ENCODE measurements at places on chromosomes 4 and X.

- DNase-seq: peak; percentile 51
These were observed at the start of gene GRID2 for GRCh38 chr4:92303621-92304027. GRID2 (plus strand) TSS chr4:92303966.

GRCh38 chr4:10784621-10785020 lies 100.1 kb upstream of the CLNK start:
- no peak for DNase-seq

DNA sequence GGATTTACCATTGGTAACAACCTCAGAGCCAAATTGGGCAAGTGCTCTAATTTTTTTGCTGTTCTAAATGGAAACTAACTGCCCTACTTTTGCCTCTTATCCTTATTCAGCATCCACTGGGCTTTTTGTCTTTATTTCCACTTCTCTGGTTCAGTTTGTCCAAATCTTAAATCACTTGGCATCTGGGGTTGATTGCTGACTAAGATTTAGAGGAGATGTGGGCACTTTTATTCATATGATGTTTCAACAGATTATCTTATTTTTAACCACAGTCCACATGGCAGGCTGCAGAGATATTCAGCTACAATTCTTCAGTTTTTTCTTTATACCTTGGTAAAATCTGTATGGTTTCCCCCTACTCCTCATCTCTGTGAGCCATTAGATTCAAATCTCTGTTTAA lies 1161.4 kb upstream of the PCDH7 start:
- no peak for DNase-seq

GRCh38 chr4:42398171-42398870 lies 1.0 kb downstream of the SHISA3 start:
- DNase-seq: no peak

GRCh38 chrX:55716937-55717336 lies 612 bp upstream of the RRAGB start:
- no peak for DNase-seq

DNA sequence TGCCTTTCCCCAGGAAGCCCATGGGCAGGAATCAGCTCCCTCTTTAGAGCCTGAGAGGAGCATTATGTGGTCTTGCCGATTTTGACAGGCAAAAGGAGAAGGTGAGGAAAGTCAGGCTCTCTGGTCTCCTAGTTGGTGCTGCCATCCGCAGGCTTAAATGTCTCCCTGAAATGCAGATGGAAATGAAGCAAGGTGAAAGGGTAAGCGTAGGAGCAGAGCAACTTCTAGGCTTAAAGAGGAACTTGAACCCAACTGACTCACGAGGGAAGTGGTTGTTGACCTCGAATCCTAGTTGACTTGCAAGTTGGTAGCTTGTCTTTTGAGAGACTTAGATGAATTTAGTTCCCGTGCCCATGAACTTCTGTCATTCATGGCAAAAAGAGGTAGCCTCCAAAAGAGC lies 205.9 kb downstream of the PTTG2 start:
- no peak for DNase-seq

DNA sequence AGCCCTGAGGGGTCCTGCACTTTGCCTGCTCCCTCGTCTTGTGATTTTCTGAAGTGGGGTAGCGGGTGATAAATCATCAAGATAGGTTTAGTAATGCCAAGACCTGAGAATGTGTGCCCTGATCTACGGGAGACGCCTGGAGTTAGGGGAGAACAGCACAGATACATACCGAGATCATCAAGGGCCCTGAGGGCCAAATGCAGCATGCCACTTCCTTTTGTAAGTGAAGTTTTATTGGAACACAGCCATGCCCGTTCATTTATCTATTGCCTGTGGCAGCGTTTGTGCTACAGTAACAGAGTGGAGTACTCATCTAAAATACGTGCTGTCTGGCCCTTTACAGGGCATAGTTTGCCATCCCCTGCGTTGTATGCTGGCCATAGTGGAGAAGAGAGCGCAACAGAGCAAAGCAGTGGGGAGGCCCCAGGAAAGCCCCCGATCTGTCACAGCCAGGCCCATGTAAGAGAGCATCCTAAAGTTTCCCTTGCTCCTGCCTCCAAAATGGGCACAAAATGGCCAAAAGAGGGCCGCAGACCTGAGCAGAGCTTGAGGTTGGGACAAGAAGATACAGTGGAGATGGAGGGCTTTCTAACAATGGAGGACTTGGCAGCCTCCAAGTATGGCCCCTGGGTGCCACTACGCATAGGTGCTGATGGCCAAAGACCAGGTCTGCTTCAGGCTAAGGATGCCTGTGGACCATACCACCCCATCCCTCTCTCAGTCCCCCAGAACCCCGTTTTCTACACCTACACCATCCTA lies 167.0 kb downstream of the SMIM20 start:
- DNase-seq: no peak

- DNase-seq: no peak
These were observed 4.3 kb downstream of the PLXNA3 start for GRCh38 chrX:154462396-154462795.

DNA sequence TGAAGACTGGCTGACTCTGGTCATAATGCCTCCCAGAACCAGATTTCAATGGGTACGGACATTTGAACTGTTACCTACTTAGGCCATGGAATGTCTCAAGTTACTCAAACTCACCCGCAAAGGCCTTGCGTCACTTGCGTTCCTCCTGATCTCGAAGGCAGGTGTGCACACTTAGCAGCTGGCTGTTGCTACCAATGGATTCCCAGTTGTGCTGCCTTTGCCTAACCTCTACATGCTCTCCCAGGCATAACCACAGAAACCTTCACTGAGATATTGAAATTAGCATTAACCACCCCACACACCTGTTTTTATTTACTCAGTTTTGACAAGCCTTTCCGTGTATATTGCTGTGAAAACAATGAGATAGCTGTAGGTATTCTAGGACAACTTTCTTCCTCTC lies 2.8 kb downstream of the ERVMER34-1 start:
- no peak for DNase-seq

DNA sequence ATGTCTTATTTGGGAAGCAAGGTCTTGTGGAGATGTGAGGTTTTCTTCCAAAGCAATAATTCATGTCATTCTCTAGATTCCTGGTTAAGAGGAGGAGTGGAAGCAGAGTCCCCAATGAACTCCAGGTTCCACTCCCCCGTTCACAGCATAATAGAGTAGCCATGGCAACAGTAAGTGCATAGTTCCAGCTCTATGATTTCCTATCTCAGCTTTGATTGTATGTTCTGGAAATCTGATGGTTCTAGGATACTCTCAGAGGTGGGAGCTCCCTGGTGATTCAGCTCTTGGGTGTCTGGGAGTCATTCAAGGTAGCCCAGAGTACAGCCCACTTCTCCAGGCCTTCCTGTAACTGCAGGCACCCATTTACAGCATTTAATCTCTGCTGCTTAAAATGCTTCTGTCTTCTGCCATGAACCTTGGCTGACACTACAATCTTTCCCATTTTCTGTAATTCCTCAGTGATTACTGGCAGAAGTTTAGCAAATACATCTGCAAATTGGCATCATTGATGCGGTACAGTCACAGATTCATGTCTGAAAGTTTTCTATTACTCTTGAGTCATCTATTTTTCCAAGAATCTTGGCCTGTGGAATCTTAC lies 242.0 kb downstream of the MAPK10 start:
- no peak for DNase-seq

DNA sequence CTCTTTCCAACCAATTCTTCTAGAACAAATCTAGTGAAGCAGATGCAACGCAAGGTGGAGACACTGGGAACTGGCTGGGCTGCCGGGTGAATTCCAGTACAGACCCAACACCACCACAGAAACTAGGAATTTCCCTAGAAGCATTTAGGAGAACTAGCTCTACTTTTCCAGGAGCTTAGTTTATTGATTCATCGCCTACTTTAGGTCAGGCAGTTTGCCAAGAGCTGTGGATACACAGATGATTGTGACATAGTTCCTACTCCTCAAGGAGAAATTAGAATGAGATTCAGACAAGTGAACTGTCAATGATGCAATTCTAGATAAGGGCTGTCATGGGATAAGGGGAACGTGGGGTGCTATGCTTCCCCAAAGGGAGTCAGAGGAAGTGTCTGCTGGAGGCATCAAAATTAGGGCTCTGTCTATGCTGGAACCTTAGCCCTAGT lies 350.0 kb downstream of the CAMK2D start:
- DNase-seq: no peak

DNA sequence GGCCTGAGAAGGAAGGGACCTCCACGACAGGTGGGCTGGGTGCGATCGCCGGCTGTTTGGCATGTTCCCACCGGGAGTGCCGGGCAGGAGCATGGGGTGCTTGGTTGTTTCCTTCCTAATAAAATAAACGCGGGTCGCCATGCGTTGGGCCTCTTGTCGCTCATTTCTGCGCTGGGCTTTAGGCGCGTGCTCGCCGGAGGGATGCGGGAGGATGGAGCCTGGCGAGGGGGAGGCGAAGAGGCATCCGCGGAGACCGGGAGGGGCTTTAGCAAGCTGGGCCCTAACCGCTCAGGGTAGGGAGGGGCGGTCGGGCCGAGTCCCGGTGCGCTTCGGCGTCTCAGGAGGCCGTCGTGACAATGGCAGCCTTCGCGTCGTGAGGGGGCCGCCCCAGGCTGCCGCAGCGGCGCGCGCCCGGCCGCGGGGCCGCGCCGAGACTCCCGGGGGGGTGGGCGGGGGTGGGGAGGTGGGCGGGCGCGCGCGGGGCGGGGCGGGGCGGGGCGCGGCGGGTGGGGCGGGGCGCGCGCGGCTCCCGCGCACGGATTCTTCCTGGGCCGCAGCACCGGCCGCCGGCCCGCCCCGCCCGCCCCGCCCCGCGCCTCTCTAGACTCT lies 476 bp upstream of the GDI1 start:
- DNase-seq: no peak

DNA sequence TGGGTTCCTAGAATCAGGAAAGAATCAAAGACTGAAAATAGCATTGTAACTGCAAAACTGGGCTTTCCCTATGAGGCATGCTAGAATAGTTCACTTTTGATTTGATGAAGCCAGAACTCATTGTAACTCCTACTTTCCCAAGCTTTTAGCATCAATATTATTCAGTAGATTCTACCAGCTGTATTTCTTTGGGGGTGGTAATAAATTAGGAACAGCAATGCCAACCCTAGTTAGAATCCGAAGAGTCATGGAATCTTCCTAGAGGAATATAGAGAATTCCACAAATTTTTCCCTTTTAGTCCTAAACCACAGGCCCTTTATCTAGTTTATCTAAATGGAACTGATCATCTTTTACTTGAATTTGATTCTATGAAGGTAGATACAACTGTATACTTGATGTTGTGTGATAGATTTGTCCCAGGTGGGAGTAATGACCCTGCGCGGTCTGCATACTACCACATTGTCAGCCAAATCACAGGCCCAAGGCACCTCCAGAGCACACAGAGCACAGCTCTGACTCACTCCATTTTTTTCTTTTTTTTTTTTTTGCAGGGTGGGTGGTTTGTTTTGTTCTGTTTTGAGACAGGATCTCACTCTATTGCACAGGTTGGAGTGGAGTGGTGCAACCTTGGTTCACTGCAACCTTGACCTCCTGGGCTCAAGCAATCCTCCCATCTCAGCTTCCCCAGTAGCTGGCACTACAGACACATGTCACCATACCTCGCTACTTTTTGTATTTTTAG lies 66.6 kb downstream of the EDNRA start:
- DNase-seq: no peak

Data from C1 segment of cervical spinal cord (tissue), 14 donors.